ENCODE measurements at places on chromosomes 12 and 14.

DNA sequence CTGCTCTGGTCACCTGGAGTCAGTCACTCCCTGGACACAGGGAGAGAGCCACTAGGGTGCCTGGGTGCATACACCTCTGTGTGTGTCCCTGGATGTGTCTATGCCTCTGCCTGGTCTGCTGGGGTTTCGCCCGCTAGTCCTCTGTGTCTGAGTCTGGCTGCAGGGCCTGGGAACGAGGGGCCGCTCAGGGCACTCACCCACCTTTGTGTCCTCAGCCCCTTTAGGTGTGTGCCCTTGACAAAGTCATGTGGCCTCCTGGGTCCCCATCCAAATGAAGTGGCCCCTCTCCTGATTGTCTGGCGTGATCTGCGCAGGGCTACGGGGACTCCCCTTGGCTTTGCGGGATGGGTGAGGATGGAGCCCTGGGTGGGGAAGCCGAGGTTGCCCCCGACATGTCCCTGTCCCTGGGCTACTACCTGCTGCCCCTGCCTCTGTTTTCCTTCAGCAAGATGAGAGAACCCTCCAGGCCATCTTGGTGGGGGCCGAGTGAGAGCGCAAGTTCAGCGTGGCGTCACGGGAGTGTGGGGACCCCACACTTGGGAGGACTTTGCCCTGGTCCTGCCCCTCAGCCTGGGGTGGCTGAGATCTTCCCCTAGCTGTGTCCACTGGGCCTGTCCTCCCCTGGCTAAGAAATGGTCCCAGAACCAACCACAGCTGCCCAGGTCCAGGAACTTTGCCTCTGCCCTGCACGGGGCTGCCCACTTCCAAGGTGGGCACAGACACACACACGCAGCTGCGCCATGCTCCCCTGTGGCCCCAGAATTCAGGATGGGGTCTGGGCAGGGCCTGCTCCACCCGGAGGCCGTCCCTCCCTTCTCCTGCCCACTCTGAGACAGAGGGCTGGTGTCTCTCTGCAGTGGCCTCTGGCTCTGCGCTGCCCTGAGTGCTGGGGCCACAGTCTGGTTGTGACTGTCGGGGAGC is 2.7 kb upstream of the AHNAK2 start:
- DNase-seq: no peak

GRCh38 chr12:81683881-81684280 is 75.3 kb downstream of the PPFIA2 start:
- no peak for DNase-seq

DNA sequence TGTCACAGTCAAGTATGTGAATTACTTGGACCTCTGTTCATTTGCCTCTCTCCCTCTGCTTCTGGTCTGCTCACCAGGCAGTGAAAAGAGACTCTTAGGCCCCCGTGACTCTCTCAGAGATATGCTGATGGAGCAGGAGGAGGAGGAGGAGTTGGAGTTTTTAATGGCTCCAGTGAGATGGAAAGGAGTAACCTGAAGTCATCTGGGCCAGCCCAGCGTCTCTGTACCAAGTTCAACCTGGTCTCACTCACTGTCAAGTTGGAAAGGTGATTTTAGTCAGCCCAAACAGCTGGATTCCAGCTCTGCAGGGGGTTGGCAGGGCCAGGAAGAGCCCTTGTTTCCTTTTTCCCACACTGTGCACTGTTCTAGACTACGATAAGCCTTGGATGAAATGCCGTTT is 48.6 kb downstream of the SH2B3 start:
- DNase-seq: no peak

DNA sequence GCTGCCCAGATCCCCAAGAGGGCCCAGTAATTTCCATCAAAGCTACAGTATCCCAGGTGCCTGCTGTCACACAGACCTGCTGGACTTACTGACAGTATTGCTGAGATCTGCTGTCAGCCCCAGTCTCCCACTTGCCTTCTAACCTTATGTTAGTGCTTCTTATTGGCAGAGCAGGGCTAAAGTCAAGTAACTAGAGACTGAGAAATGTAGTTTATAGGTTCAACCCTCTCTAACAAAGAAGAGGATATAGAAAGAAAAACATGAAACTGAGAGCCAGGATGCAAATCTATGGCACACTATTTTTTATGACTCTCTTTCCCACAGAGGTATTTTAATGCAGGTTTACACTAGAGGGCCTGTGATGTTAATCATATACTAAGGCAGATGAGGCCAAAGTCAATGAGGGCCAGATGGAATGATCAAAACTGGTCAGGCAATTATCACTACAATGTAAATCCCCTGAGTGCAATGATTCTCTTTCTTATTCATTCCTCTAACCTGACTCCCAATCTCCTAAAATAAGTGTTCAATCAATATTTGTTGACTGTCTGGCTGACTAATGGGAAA is 781.9 kb downstream of the VRK1 start:
- DNase-seq: no peak

DNA sequence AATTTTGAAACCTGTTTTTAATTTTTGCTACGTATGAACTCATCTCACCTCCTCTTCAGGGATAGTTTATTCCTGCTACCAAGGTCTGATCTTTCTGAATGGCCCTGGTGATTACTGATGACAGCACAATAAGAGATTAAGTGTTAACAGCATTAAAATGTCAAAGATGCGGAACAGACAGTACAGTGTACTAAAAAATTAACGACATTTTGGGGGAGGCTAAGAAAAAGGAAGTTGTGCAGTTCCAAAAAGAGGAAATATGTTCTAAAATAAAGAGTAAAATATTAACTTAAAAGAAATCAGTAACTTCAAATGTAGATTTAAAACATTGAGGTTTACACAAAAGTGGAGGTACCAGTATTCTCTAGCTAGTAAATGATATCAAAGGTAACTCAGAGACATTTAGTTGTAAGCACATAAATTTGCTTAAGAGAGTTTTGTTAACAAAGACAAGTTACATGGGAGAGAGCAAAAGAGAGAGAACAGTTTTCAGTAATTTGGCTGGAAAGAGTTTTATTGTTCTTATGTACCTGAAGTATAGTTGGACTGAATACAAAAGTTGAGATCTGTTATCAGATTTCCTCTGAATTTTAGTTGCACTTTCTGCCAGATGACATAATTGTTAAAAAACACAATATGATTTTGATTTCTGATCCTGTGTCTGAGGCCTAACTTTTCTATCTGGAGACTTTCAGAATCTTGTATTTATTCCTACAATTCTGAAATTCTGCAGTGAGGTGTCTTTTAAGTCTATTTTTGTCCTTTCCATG is 4.2 kb upstream of the CLECL1 start:
- DNase-seq: no peak

- no peak for DNase-seq
Observed at GRCh38 chr12:100956311-100956852, 161.8 kb downstream of the ANO4 start.

GRCh38 chr14:50061664-50062437 is 54.5 kb downstream of the VCPKMT start:
- no peak for DNase-seq

- DNase-seq: no peak
Observed at GRCh38 chr14:44339862-44340261, 167.2 kb downstream of the FSCB start.

DNA sequence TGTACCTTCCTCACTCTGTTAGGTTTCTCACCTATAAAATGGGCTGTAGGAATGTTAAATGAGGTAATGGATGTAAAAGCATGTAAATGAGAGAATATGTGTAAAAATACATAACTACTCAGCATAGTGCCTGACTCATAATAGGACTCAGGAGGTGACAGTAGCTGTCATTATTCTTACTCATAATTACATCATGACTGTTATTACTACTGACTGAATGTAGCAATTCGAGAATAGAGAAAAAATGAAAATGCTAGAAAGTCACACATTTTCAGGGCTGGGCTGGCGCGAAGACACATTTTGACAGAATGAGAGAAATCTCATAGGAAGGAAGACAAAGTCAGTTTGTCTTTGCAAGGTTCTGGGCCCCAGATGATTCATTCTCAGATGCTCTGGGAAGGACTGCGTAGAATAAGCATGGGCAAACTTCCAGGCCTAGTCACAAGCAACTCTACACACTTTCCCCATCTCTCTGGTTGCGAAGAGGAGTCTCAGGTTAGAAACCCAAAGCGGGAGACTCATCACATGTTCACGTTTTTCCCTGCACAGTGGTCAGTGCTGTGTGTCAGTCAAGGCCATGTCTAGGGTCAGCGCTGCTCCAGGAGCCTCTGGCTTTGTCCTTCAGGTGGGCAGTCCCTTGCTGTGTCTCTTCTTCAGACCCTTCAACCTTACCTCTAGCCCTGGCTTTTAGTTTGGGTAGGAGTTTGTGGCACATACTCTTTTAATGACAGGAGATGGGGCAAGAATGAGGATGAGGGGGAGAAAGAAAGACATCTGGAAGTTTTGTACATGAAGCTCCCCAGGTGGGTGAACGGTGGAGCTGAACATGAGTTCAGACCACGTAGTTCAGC is 8.4 kb downstream of the GPRC5A start:
- DNase-seq: peak; percentile 59

DNA sequence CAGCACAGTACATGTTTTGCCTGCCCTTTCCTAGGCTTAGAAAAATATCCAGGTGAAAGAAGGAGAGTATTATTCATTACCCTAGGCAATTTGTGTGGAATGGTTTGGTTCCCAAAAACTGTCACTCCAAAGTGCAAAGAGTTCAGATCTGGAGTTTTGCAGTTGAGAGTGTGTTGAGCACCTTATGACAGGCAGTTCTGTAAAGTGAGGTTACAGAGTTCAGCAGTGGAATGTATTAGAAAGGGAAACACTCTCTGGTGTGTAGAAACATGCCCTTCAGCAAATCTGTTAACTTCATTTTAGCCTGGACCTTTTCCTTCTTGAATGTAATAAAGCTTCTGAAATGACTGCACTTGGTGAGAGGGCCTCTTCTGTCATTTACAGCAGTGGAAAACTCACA is 154.0 kb upstream of the SSTR1 start:
- DNase-seq: no peak

- DNase-seq: no peak
Observed at GRCh38 chr12:51281202-51281924, 11.1 kb upstream of the SMAGP start.

- no peak for DNase-seq
Observed at GRCh38 chr14:100691395-100692056, 35.2 kb upstream of the DLK1 start.

- DNase-seq: no peak
Observed at GRCh38 chr12:31041033-31041564, 32.6 kb upstream of the DDX11 start.

- DNase-seq: no peak
Observed at GRCh38 chr12:583251-583869, 79.9 kb downstream of the NINJ2 start.

GRCh38 chr12:66767536-66767935 is 88.7 kb upstream of the GRIP1 start:
- no peak for DNase-seq

DNA sequence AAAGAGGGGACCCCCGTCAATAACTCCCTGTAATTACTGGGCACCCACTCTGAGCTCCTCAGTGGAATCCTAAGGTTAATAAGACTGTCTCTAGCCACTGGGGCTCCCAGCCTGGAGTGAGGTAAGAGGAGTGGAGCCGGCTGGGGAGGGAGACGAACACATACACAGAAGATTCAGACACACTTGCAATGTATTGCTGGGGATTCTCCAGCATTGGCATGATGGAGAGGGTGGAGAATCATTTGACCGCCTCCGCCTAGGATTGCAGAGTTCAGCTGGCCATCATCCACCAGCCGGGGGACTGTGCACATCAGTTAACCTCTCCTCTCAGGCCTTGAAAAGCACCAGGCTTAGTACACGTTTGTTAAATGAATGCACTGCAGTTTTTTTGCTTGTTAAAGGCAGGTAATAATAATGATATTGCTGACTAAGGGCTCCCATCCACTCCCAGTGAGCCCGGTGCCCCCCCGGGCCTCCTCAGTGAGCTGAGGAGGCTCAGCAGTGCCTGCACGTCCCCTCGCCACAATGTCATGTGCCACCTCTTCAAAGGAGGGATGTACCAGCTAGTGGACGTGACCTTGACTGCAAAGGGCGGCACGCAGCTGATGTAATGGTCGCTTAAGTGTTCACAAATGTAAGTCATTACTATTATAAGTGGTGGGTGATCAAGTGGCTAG is 20.3 kb upstream of the FAIM2 start:
- DNase-seq: no peak

GRCh38 chr14:68918612-68919011 is 60.5 kb downstream of the ACTN1 start:
- no peak for DNase-seq

- no peak for DNase-seq
Observed at GRCh38 chr14:58832095-58832521, 194.3 kb downstream of the DACT1 start.

GRCh38 chr14:54775486-54776140 is 127.0 kb downstream of the GCH1 start:
- DNase-seq: no peak

DNA sequence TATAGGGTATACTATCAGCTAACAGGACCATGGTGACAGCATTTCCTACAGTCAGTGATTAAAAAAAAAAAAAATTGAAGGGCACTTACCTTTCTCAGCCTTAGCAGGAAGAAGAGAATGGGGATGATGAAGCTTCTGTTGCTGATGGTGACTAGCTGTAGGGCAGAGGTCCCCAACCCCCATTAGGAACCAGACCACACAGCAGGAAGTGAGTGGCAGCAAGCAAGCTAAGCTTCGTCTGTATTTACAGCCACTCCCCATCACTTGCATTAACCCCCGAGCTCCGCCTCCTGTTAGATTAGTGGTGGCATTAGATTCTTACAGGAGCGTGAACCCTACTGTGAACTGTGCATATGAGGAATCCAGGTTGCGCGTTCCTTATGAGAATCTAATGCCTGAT is 91.3 kb upstream of the USP44 start:
- no peak for DNase-seq

DNA sequence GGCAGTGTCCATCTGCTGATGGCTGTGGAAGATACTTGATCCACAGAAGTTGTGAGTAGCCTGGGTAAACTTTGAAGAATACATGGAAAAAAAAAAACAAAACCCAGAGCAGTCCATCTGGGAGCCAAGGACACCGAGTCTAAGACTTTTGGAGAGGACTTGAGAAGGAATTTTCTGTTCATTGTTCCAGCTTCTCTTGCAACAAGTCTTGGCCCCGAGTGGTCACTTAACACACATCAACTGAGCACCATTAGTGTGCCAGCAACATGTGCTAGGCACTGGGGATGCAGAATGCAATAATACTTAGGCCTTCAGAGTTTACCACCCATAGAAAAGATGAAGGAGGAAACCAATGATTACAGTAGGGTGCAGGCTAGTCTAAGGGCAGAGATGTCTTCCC is 266.7 kb downstream of the EMP1 start:
- DNase-seq: no peak

Measured in stimulated activated CD4-positive, alpha-beta T cell treated with anti-CD3 and anti-CD28 coated beads, TNF-alpha, amount 100 ng/mL, for 24 hours (primary cell).